ENCODE measurements at places on chromosomes 7 and 10.
A peak's percentile ranks its signal among the peaks of the same experiment; 100 is the strongest.

GRCh38 chr7:22561895-22562593 lies 62.1 kb upstream of the STEAP1B start:
- no peaks in the 10 kb centered on the region for H3K36me3 ChIP-seq
- DNase-seq: peak; percentile 58
- no peaks in the 10 kb centered on the region for H3K27me3 ChIP-seq
- H3K27ac ChIP-seq: peak overlapping the region; percentile 46
- no peak overlapping the region for H3K4me3 ChIP-seq

- DNase-seq: peak; percentile 83
- H3K36me3 ChIP-seq: no peaks in the 10 kb centered on the region
- H3K4me3 ChIP-seq: no peak overlapping the region
- peak overlapping the region; percentile 71 for H3K27ac ChIP-seq
- peaks cover 9% of the 10 kb centered on the region for H3K4me1 ChIP-seq
These were observed 14.5 kb upstream of the CPA1 start for GRCh38 chr7:130365511-130366441.

DNA sequence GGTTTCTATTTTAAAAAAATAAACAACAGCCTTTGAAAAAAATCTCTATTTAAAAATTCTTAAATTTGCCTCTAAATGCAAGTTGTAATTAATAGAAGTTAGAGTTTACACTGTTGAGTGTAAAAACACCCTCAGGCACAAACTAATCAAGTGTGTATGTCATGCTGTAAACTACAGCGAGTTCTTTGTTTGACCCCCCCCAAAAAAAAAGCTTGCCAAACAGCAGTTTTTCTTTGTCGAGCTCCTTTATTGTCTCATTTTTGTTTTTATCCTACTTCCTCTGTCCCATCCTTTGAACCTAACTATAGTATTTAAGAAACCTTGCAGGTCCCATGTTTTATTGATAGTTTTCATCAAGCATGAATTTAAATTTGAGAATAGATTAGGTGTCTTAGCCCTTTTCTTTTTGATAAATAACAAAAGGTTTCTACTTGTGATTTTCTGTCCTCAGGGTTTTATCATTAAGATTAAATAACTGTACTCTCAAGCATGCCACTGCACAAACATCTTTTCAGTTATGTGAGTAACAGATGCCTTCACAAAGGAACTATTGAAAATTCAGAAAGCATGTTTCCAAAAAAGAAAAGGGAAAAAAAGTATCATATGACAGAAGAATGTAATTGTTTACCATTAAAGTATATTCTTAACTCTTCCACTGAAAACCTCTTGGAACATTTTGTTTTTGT lies 176.0 kb downstream of the ARID5B start:
- H3K27ac ChIP-seq: peak overlapping the region; percentile 26
- no peaks in the 10 kb centered on the region for H3K36me3 ChIP-seq
- no peaks in the 10 kb centered on the region for H3K27me3 ChIP-seq
- H3K4me3 ChIP-seq: no peak overlapping the region
- no peak for DNase-seq
- H3K4me1 ChIP-seq: peaks cover 48% of the 10 kb centered on the region

DNA sequence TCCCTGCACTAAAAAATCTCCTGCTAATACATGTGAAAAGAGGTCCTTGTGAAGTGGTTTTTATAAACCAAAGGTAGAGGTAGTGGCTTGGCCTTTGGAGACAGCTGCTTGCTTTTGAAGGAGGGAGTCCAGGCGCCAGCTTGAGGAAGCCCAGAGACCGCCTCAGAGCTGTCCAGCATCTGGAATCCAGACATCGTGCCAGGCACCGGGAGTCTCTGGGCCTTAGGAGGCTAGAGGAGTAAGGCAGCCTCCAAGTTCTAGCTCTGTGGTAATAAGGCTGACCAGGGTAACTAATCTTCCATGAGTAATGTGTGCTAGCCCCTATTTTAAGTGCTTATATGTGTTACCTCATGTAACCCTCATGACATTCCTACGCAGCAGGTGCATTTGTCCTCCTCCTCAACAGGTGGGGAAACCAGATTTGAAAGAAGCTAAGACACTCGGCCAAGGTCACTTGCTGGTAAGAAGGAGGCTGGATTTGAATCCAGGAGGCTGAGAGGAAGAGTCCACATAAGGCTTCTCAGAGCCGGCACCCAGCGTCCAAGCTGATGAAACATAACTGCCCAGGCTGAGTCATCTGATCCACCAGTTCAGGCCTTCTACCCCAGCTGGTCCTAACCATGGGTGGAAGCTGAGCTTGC lies 26.1 kb downstream of the PRLHR start:
- no peak for DNase-seq
- no peak overlapping the region for H3K27ac ChIP-seq
- H3K4me3 ChIP-seq: no peak overlapping the region
- H3K27me3 ChIP-seq: no peaks in the 10 kb centered on the region
- no peaks in the 10 kb centered on the region for H3K36me3 ChIP-seq

DNA sequence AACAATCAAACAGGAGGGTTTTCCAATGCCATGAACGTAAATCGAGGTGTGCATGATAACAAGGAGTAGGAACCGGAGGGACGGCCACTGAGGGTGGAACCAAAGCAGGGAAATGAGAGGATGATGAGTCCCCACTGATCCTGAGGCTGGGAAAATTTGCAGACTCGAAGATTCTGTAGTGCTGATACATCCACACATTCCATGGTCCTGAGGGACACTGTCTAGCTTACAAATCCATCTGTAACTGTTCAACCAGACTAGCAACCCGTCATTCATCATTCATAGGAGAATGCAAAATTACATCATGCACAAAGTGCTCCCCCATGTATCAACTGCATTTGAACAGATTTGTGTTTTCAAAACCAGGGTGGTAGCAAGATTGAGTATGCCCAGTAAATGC lies 189.7 kb downstream of the PTPRN2 start:
- DNase-seq: no peak
- no peak overlapping the region for H3K27ac ChIP-seq
- no peak overlapping the region for H3K4me3 ChIP-seq

- H3K36me3 ChIP-seq: no peaks in the 10 kb centered on the region
- H3K27ac ChIP-seq: no peak overlapping the region
- DNase-seq: no peak
- H3K4me3 ChIP-seq: no peak overlapping the region
- no peaks in the 10 kb centered on the region for H3K27me3 ChIP-seq
These were observed 308.3 kb downstream of the PHF14 start for GRCh38 chr7:11281953-11282352.

DNA sequence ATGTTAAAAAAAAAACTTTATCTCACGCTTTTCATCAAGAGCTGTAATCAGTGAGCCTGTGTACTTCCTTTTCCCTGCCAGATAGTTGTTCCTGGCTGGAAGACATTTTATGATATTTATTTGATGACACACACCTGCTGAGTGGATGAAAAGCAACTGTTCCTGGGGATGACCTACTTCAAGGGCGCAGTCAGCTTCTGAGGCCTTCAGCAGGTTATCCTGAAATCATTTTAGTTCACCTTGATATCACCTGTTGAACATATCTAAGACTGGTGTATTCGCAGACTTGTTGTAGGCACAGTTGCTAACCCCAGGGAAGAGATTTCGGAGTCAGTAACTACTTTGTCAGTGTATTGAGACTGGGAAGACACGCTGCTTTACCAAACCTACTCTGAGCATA lies 234.5 kb upstream of the TCF7L2 start:
- H3K27ac ChIP-seq: no peak overlapping the region
- DNase-seq: no peak
- no peaks in the 10 kb centered on the region for H3K4me1 ChIP-seq
- no peaks in the 10 kb centered on the region for H3K27me3 ChIP-seq

DNA sequence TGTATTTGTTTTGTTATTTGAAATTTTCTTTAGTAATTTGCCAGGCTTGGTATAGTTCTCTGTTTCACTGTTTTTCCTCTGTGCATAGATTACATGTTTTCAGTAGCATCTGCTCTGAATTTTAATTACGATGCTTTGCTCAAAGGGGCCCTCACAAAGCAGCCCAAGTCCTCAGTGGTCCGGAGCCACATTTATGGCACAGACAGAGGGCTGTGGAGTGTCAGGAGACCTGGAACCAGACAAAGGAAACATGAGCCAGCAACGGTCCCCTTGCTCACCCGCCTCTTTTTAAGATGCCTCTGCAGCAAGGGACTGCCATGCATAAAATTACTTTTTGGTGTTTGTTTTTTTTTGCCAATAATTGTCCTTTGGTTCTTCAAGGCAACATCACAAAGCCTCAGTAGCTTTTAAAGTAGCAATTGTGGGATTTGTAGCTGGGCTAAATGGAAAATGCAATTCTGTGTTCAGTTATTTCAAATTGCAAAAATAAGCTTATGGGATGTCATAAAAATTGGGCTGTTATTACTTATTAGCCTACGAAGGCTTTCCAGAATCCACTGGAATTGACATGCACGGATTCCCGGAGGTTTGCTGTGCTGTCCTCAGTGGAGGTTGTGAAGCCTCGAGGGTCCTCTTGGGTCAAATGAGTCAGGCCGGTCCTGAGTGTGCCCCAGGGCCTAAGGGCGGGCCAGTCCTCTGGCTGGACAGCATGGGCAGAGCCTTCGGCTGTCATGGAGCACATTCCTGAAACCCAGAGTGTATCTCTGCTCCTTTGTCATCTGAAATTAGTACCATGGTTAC lies 422.8 kb downstream of the GLRX3 start:
- H3K4me1 ChIP-seq: no peaks in the 10 kb centered on the region
- no peak overlapping the region for H3K4me3 ChIP-seq

DNA sequence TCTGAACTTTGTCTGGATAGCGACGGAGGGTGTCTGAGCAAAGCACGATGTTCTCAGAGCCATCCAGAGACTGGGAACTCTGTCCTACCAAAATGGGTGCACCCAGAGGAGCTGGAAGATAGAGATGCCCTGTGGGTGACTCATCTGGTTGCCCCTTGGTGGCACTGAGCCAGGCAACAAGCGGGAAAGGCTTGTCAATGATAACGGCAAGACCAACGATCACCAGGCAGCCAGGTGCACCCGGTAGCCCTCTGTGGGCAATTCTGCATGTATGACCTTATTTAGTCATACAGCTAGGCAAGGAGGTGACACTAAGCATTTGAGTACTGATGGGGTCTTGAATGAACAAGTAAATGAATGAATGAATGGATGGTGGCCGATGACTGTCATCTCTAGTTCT lies 2.8 kb upstream of the ELN start:
- H3K27ac ChIP-seq: no peak overlapping the region
- H3K27me3 ChIP-seq: no peaks in the 10 kb centered on the region
- no peaks in the 10 kb centered on the region for H3K36me3 ChIP-seq
- peaks cover 36% of the 10 kb centered on the region for H3K4me1 ChIP-seq

DNA sequence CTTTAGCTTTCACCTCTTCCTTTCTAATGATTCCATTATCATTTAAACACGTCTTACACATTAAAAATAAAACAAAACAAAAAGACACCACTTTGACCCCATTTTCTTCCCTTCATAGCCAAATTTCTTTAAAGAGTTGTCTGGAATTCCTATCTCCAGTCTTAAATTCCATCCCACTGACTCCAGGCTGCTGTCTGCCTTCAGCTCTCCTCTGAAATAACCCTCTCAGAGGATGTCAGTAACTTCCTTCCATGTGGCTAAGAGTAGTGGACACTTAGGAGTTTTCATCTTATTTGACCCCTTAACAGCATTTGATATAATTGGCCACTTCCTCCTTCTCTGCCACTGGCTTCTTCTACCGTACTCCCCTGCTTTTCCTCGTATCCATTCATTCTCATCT lies 69.6 kb upstream of the MKX start:
- no peaks in the 10 kb centered on the region for H3K36me3 ChIP-seq
- H3K27ac ChIP-seq: no peak overlapping the region
- no peaks in the 10 kb centered on the region for H3K27me3 ChIP-seq
- DNase-seq: no peak

GRCh38 chr10:43226441-43226840 lies 40.4 kb downstream of the RASGEF1A start:
- H3K4me1 ChIP-seq: peaks cover 6% of the 10 kb centered on the region
- DNase-seq: no peak
- H3K27ac ChIP-seq: no peak overlapping the region
- H3K36me3 ChIP-seq: no peaks in the 10 kb centered on the region
- H3K4me3 ChIP-seq: no peak overlapping the region

- H3K4me1 ChIP-seq: no peaks in the 10 kb centered on the region
- no peak overlapping the region for H3K27ac ChIP-seq
- no peak overlapping the region for H3K4me3 ChIP-seq
- no peak for DNase-seq
- H3K36me3 ChIP-seq: no peaks in the 10 kb centered on the region
These were observed 10.5 kb upstream of the TRIM24 start for GRCh38 chr7:138449580-138449979.

GRCh38 chr10:97188261-97188711 lies 2.5 kb upstream of the SLIT1 start:
- H3K4me1 ChIP-seq: peaks cover 20% of the 10 kb centered on the region
- no peak overlapping the region for H3K4me3 ChIP-seq
- H3K36me3 ChIP-seq: no peaks in the 10 kb centered on the region
- H3K27ac ChIP-seq: no peak overlapping the region
- H3K27me3 ChIP-seq: no peaks in the 10 kb centered on the region
- DNase-seq: peak; percentile 56

- H3K4me3 ChIP-seq: no peak overlapping the region
- H3K27ac ChIP-seq: no peak overlapping the region
- no peak for DNase-seq
These were observed 288.0 kb upstream of the ANKRD30A start for GRCh38 chr10:36837416-36837815.

DNA sequence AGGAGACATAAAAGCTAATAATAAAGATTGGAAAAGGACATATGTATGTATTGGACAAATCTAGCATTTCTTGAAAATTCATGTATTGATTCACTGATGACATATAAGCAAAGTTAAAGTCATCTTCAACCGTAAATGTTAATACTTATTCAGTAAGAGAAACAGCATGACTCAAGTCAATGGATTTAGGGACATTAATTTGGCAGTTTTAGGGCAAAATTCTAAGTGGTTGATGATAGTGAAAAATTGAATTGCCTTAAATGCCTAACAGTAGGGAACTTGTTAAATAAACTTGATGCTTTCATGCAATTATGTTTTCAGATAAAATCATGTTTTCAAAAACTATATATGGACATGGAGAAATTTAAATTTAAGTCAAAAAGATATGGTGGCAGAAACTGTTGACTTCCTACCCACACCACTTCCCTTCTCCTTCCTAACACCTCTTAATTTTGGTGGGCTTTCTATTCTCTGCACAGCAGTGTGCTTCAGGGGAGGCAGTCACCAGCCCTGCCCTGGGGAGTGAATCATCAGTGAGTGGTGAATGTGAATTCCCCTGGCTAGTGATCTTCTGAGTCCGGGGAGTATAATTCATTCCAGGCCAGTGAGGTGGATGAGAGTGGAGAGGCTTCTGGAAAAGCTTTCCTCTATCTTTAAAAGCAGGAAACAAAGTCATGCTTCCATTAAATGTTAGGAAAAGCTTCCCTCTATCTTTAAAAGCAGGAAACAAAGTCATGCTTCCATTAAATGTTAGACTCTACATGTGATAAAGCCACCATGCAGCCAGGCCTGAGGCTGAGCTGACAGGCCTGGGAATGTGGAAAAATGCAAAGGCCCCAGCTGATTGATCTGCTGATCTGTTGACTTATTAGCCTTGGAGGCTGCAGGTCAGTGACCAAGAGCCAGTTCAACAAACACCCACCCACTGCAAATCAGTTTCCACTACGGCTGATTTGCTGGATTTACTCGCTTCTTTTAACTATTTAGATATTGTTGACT lies 25.2 kb upstream of the ITGB1 start:
- H3K4me1 ChIP-seq: peaks cover 3% of the 10 kb centered on the region
- no peak overlapping the region for H3K27ac ChIP-seq
- H3K4me3 ChIP-seq: no peak overlapping the region
